Activated T-helper 1 cell treated with anti-CD3 and anti-CD28 coated beads, Interleukin-2, amount 50 U/mL, for 16 hours (primary cell): ENCODE measurements at places on chromosomes 12 and 14.
A peak's percentile ranks its signal among the peaks of the same experiment; 100 is the strongest.

- DNase-seq: no peak
Measured at GRCh38 chr12:107558816-107559382, 126.7 kb upstream of the PWP1 start.

DNA sequence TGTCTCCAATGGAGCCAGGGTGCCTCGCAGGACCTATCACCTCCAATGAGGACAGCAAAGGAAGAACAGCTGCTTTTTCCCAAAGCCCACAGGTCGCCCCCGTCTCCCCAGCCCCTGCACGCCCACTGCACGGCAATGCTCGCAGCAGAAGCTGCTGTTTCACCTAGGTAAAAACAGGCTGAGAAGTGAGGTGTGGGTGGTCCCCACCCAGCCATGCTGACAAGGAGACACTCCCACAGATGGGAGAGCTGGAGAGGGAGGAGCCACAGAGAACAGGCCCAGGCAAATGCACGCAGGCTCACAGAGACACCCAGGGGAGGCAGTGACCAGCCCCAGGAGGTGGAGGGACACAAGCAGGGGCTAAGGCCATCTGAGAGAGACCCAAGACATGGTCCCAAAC lies 10.4 kb downstream of the CFAP73 start:
- no peak for DNase-seq

DNA sequence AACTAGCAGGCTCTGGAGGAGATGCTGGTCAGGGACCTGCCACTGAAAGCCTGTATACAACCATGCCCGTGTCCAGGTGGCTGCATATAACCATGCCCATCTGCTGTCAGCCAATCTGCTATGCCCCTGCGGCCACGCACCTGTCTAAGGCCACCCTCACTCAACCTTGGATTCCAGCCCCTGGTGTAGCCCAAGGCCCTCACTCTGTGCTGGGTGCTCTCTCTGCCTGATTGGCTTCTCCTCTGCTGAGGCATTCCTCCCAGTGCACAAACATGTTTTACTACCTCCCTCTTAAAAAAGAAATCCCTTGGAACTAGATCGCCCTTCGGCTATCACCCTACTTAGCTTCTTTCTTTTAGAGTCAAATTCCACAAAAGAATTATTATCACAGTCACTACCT lies 45.5 kb downstream of the ZFP36L1 start:
- no peak for DNase-seq

DNA sequence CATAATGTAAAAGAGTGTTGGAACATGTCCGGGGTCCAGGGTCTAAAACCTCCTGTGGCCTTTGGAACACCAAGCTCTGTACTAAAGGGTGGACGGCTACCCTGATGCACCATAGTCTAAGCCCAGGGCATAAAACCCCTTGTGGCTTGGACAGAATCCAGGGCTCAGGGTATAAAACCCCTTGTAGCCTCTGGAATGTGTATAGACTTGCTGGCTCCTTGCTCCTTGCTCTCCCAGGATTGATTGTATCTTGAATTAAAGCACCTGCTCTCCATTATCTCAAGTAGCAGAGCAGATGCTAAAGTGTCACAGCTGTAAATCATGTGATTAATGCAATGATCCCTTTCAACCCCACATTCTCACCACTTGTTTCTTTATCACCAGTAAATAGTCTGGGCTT lies 556.5 kb downstream of the LRFN5 start:
- DNase-seq: no peak

- no peak for DNase-seq
Measured at GRCh38 chr12:53169644-53170043, 10.9 kb upstream of the ZNF740 start.

- peak; percentile 92 for DNase-seq
Measured at GRCh38 chr12:49018261-49019119, at the start of gene PRKAG1. TSS of gene PRKAG1 (minus strand) at chr12:49018776. CDS start at chr12:49018740, 36 bp downstream.

GRCh38 chr12:94123127-94123526 lies 25.2 kb upstream of the PLXNC1 start:
- DNase-seq: no peak

DNA sequence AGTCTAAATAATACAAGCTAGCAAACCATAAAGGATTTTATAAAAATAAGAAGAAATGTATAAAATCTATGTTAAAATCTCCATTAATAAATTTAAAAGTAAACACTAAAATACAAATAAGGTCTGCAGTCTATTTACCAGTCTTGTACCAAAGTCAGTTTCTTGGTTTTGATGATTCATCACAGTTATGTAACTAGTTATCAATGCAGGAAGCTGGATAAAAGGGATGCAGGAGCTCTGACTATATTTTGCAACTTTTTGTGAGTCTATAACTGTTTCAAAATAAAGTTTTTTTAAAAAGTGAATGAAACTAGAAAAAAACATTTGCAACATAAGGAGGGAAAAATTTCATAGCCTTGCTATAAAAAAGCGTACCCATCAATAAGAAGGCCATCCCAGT lies 151.5 kb downstream of the DERA start:
- no peak for DNase-seq

- no peak for DNase-seq
Measured at GRCh38 chr12:64666054-64666914, 56.0 kb downstream of the RASSF3 start.

DNA sequence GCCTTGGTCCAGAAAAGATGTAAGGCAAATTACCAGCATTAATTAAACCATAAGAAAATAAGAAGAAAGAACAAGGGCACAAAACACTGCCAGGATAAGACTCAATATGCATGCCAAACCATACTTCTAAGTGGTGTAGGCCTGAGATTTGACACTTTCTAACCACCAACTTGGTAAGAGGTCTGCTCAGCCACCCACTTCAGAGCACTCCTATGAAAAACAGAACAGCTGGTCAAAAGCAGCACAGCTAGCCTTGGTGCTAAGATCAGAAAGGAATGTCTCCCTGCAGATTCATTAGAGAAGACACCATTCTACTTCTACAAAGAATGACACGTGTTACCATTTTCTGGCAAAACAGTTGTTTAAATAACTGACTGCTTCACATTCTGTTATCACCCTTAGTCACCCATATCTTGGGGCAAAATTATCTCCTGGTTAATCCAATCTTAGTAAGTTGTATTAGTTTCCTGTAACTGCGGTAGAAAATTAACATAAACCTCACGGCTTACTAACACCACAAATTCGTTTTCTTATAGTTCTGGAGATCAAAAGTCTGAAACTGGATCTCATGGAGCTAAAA lies 13.2 kb downstream of the RPS6KA5 start:
- DNase-seq: no peak

GRCh38 chr14:39267608-39268005 lies 33.9 kb downstream of the MIA2 start:
- DNase-seq: no peak

GRCh38 chr12:89893972-89894706 lies 185.5 kb upstream of the ATP2B1 start:
- no peak for DNase-seq
